ENCODE measurements at places on chromosomes 5 and 9. TPM values are rescaled to one million over a fixed set of nuclear protein-coding genes. Genes with fewer than 3 reads are reported as not detected.

Gene GHR
- 6.6 TPM for total RNA-seq

- no peak for DNase-seq
Measured at GRCh38 chr5:15752663-15753285, 252.8 kb downstream of the FBXL7 start.

GRCh38 chr5:122743261-122743660, 31.6 kb upstream of the SNX2 start:
- no peak for DNase-seq

GRCh38 chr5:149062371-149063016, 368 bp downstream of the SH3TC2 start:
- no peak for DNase-seq

Data from progenitor cell of endocrine pancreas (in vitro differentiated cells).